Heart left ventricle (tissue), 16 donors: ENCODE measurements at places on chromosomes 4 and X. TPM values are rescaled to one million over a fixed set of nuclear protein-coding genes. Genes with fewer than 3 reads are reported as not detected.

- no peak for DNase-seq
Measured at GRCh38 chrX:30615229-30615628, 37.7 kb upstream of the TASL start.

GRCh38 chr4:102036619-102037376 is 246.3 kb downstream of the BANK1 start:
- DNase-seq, result no peak

GRCh38 chr4:94566420-94566819 is 114.7 kb downstream of the PDLIM5 start:
- no peak for DNase-seq

The OPRPN gene
- polyA plus RNA-seq, result not detected

DNA sequence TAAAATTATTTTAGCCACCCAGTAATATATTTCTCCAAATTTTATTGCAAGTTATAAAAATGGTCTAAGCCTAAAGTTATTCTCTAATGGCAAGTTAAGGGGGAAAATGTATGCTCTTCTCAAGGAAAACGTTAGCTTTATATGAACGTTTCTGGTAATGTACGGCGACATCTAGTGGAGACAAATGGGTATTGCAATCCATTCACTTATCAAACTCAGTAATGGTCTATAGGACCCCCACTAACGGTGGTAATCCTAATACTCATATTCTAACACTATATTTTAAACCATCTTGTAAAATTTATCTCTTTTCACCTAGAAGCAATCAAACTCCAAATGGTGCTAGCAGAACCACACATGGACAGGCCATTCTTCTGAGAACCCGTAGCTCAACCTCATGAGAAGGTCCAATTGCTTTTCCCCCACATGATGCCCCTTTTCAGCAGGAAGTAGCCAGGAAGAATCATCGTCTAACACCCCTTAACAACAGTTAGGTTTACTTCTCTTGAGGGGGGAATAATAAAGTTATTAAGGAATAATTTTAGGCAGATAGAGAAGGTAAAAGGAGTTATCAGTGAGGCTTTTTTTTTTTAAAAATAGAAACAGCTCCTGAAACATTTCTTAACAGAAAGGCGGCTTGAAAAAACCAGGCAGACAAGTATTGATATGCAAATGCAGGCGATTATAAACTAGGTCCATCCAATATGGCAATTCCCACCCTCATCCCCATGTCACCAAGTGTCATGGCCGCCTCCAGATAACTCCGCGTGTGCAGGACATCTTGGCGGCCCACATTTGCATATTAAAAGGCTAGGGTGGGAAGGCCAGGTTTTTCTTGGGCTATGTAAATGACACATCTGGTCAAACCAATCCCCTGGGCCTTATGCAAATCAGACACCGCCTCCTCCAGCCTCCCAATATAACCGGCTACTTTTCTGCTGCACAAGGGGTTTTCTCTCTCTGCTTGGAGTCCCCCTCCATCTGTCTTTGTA is 35.0 kb downstream of the NUDT11 start:
- no peak for DNase-seq

The FRG2 gene
- polyA plus RNA-seq, result not detected

The GDI1 gene
- polyA plus RNA-seq, result 152 TPM

DNA sequence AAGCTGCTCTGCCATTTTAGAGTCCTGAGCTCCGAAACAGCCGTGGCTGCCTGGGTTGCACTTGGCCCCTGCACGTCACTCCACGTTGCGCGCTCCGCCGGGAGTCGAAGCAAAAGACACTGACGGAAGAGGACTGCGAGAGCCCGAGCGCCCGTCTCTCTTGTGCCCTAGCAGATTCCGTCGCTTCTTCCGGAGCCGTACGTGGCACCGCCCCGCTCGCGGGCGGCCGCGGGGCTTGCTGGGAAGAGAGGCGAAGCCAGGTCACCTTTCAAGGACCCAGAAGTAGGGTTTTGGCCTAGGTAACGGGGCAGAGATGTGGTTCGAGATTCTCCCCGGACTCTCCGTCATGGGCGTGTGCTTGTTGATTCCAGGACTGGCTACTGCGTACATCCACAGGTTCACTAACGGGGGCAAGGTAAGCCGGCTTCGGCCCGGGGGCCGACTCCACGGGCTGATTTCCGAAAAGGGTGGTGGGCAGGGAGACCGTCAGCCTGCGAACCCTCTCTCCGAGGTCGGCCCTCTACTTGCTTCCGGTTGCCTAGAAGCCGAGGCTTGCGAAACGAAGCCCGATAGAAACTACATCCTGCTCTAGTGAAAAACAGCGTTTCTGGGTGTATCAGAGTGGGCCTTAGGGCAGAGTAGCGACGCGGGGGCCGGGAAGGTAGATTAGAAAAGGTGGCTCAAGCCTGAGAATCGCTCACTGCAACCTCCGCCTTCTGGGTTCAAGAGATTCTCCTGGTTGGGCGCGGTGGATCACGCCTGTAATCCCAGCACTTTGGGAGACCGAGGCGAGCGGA is at the start of the genes NDUFA1 and RNF113A:
NDUFA1 (plus strand) TSS at position 234 of the 797 bp plus-strand sequence; CDS start at position 314, 80 bp downstream.
RNF113A (minus strand) TSS at position 135 of the 797 bp plus-strand sequence; CDS start at position 15, 120 bp downstream.
- DNase-seq, result peak; percentile 88

DNA sequence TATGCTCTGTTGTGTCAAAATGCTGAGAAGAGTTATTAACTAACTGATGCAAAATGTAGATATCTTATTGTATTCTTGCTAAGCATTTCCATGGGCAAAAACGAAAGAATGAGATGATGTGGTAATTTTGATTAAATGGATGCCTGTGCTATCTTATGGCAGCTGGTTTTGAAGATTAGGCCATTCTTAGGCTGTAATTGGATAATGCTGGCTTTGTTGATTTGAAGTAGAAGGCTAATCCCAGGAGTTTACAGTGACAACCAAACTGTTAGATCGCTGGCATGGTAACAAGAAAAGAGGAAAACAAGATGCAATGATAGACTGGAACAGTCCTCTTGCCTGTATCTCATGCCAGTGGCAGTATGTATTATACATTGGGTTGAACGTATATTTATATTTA is 74.1 kb upstream of the WDR44 start:
- no peak for DNase-seq

The DCLK2 gene
- polyA plus RNA-seq, result 8.2 TPM

- DNase-seq, result no peak
Measured at GRCh38 chr4:8685831-8686230, 93.3 kb downstream of the CPZ start.

The HHIP gene
- not detected for polyA plus RNA-seq

The CSN1S1 gene
- 0.12 TPM for polyA plus RNA-seq

DNA sequence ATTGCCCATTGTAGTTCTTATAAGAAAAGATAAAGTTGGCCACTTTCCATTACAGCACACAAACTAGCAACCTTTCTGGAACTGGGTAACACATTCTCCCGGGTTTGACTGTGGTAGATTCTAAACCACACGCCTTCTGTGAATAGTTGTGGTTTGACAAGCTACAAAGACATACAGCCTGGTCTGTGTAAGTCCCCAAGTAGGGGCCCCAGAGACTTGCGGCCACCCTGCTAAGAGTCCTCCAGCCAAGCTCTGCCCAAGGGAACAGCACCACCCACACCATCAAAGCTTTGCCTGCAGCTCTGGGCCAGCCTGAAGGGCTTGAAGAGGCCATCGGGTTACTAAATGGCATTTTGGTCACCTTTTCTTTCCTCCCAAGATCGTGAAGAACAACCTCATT is 203.4 kb downstream of the MAML3 start:
- no peak for DNase-seq
